ENCODE measurements at places on chromosomes 6 and 20. TPM values are rescaled to one million over a fixed set of nuclear protein-coding genes. Genes with fewer than 3 reads are reported as not detected.

CMTR1 gene
- 43.6 TPM for total RNA-seq

SLC35D3 gene
- not detected for total RNA-seq

BCAS1 gene
- not detected for total RNA-seq

JAG1 gene
- total RNA-seq = 9.5 TPM

EDN3 gene
- total RNA-seq = not detected

ARMC12 gene
- total RNA-seq = 0.42 TPM

CLDN20 gene
- total RNA-seq = not detected

HLA-DQB1 gene
- not detected for total RNA-seq

TMEM217 gene
- 1.2 TPM for total RNA-seq

ENPP3 gene
- not detected for total RNA-seq

RNF182 gene
- 0.30 TPM for total RNA-seq

TDRD6 gene
- total RNA-seq = 0.05 TPM

C20orf96 gene
- 4.1 TPM for total RNA-seq

RAMACL gene
- total RNA-seq = 0.74 TPM

FOXQ1 gene
- total RNA-seq = not detected

SPDEF gene
- total RNA-seq = not detected

BPIFA1 gene
- total RNA-seq = not detected

PRR18 gene
- not detected for total RNA-seq

DEFB116 gene
- total RNA-seq = not detected

CDH4 gene
- total RNA-seq = 4.1 TPM

BMP6 gene
- total RNA-seq = 2.1 TPM

HEY2 gene
- 0.05 TPM for total RNA-seq

OR2B6 gene
- total RNA-seq = not detected

GSTA2 gene
- total RNA-seq = not detected

ZSCAN23 gene
- 7.4 TPM for total RNA-seq

OARD1 gene
- total RNA-seq = 7.1 TPM

MCUR1 gene
- total RNA-seq = 9.6 TPM

NDUFAF4 gene
- 6.8 TPM for total RNA-seq

UST gene
- 47.7 TPM for total RNA-seq

COL19A1 gene
- 1.0 TPM for total RNA-seq

CGA gene
- not detected for total RNA-seq

IL17A gene
- total RNA-seq = not detected

PSORS1C1 gene
- total RNA-seq = 0.89 TPM

PRDM1 gene
- 8.0 TPM for total RNA-seq

TULP1 gene
- total RNA-seq = not detected

HS3ST5 gene
- not detected for total RNA-seq

KHDC1 gene
- 3.0 TPM for total RNA-seq

SAPCD1 gene
- total RNA-seq = 1.2 TPM

ZNF343 gene
- 14.3 TPM for total RNA-seq

CENPB gene
- total RNA-seq = 64.7 TPM

REPS1 gene
- total RNA-seq = 8.6 TPM

MYB gene
- total RNA-seq = 4.0 TPM

PBOV1 gene
- total RNA-seq = not detected

MYCT1 gene
- total RNA-seq = 0.46 TPM

PHIP gene
- 16.3 TPM for total RNA-seq

C6orf52 gene
- 0.30 TPM for total RNA-seq

AVP gene
- total RNA-seq = not detected

CTCFL gene
- not detected for total RNA-seq

VNN1 gene
- not detected for total RNA-seq

SAMD3 gene
- total RNA-seq = 24.1 TPM

All from smooth muscle cell of the umbilical artery (primary cell).